ENCODE measurements at places on chromosomes 11 and 22.

- DNase-seq, result no peak
These were observed 200.3 kb downstream of the C11orf91 start for GRCh38 chr11:33500332-33500731.

DNA sequence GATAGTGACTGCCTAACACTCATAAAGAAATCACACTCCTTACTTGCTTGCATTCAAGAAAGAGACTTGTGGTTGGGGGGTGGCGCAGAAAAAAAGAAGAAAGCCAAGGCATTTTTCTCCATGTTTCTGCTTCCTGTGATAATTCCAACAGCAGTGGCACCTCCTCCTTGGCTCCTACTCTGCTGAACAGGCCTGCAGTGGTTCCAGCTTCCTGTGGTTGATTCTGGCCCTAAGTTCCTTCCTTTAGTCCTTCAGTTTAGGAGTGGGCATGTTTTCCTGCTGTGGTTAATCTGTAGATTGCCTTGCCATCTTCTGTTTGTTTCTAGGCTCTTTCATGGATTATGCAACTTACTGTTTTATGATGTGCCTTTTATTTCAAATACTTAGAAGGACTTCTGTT is 940.4 kb downstream of the DLG2 start:
- DNase-seq, result no peak

DNA sequence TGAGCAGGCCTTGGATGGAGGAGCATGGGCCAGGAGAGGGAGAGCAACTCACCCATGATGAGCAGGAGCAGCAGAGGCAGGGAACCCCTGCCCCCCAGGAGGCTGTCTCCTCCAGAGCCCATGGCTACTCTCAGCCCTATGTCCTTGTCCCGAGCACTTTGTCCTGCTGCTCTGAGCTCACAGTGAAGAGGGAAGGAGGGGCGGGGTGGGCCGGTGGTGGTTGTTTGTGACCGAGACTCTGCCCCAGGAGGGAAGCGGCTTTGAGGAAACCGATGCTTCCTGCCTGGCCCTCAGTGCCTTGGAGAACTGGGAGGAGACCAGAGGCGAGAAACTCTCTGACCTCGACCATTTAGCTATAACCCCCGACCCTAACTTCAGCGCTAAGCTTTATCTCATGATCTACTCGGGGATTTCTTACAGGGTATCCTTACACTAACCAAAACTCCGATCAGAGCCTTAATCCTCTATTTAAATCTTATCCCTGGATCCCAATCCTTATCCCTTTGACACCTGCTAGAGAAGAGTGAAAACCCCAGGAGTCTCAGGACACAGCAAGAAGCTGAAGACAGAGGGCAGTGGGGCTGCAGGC is at the start of gene ROBO4:
Gene ROBO4 (minus strand): TSS at position 192 of the 589 bp plus-strand sequence. CDS start 70 bp downstream, at position 122.
- DNase-seq, result no peak

GRCh38 chr22:24543185-24543601 is 11.7 kb downstream of the GUCD1 start:
- DNase-seq, result no peak

DNA sequence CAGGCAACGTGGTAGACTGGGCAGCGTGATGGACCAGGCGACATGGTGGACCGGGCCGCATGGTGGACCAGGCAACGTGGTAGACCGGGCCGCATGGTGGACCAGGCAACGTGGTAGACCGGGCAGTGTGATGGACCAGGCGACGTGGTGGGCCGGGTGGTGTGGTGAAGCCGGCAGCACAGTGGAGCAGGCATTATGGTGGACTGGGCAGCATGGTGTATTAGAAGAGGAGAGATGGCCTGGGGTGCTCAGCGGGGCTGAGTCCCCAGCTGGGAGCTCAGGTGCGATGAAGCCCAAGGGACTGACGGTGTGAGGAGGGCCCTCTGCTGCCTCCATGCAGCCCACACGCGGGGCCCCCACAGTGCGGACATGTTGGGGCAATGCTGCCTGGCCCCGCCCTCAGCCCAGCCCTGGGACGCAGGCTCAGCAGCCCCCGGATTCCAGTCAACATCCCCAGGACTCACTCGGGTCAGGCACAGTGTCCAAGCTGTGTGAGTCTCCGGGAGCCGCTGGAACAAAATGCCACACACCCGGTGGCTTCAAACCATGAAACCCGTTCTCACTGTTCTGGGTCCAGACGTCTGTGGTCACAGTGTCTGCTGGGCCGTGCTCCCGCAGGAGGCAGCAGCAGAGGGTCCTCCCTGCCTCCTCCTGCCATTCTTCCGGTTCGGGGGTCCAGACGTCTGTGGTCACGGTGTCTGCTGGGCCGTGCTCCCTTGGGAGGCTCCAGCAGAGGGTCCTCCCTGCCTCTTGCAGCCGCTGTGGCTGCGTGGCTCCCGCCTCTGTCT is 1084.9 kb downstream of the BRD1 start:
- no peak for DNase-seq

GRCh38 chr11:76161261-76161961 is 44.9 kb downstream of the WNT11 start:
- DNase-seq, result no peak

DNA sequence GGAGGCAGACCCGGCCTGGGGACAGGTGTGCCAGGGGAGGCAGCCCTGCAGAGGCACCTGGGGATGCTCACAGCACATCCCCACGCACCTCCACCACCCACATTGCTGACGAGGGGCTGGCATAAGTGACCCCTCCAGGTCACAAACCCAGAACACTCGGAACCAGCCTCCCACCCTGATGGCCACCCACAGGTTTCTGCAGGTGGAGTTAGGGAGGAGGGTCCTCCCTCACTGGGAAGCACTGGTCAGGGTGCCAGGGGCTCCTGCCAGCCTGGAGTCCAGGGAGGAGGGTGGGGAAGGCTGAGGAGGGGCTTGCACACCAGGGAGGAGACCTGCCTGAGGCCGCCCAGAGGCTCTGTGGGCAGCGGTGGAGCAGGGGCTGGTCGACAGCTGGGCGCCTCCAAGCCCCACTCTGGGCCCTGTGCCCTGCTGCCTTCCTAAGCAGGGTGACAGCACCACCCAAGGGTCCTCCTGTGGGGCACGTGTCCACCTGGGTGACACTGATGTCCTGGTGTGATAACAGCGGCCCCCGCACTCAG is 51.0 kb upstream of the CARS1 start:
- no peak for DNase-seq

GRCh38 chr11:112339566-112339965 is 78.9 kb upstream of the PLET1 start:
- DNase-seq, result no peak

GRCh38 chr11:129018991-129019390 is 76.3 kb upstream of the TP53AIP1 start:
- no peak for DNase-seq
